T follicular helper cell (primary cell): ENCODE measurements at places on chromosomes 4 and X.

DNA sequence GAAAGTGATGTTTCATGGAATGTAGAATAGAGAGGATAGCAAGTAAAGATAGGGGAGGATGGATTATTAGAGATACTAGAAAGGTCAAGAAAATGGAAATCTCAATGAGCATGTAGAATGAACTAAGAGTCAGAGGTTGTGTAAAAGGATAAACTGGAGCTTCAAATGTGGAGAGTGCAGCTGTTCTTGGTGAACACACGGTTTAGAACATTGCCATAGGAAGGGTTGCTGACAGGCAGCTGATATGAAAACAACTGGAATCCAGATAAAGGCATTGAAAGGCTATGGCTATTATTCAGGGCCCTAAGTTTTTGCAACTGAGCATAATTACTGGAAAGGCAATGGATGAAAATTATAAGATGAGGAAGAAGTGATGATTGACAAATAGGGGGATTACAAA, 239.6 kb upstream of the VEGFC start:
- no peak for DNase-seq

DNA sequence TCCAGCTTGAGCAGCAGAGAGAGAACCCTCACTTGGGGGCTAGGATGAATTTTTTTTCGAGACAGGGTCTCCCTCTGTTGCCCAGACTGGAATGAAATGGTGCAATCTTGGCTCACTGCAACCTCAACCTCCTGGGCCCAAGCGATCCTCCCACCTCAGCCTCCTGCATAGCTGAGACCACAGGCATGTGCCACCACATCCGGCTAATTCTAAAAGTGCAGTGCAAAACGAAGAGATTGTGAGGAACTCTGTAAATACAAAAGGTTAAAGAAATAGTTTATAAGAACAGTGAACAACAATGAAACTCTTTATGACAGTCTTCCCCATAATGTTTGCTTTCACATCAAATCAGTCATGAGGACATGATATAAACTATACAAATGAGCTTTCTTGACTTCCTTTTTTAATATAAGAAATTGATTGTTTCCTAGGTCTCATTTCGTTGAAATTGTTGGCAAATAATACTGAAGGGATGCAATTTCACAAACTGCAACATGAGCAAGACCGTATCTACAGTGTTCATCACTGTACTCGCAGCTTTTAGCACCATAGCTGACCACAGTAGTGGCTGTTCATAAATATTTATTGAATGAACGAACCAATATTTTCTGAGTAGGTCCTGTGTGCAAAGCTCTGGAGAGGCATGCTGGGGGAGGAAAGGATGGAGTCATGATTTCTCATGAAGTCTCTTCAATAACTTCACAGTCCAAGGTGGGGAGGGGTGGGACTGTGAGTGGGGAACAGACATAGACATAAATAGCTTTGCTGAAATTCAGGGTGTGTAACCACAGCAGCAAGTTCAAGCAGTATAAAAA, 116.1 kb downstream of the SHROOM3 start:
- no peak for DNase-seq

- no peak for DNase-seq
Observed at GRCh38 chrX:153957224-153957623, 12.8 kb upstream of the RENBP start.

DNA sequence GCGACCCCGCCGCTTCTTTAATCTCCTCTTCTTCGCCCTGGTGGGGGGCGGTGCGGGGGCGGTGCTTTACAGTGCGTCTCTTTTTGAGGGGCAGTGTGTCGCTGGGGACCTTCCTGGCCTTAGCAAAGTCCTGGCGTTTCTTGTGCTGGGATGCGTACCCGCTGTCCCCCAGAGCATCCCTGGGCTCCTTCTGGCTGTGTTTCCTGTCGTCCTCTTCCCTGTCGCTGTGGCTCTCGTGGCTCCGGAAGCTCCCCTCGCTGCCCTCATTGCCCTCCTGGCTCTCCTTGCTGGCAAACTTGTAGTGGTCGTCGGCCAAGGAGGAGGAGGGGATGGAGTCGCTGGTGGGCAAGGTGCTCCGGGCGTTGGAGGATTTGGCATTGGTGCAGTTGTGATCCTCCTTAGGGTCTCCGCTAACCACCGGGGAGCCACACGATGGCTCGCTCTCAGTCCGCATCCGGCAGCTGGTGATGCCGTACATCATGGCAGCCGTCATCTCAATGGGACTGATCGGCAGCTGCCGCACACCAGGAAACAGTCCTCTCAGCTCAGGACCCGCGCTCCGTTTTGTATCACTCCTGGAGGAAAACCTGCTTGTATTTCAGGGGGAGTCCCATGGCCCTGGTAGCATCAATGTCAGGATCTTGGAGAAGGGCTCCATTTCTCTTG, 30.4 kb upstream of the TMSB15A start:
- no peak for DNase-seq

DNA sequence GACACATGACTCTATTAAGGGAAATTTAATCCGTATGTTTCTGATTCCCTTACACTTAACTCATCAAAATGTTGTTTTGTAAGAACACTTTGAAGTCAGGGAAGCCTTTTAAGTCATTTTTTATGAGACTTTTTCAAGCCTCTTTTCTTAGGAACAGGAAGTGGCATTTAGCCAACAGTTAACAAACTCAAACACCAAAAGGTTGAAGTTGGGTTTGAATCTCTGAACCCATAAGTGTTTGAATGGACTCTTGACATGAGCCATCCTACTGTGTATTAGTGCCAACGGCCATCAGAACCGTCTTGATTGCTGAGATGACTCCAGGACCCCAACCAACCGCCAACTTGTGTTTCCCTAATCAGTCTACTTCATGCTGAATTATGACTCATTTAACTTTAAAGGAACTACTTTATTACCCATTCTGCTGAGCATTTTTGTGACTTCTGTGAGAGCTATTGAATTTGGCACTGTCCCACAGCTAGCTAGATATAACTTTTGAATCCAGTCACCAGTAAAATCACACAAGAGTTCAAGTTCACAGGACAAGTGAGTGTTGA, 209.1 kb upstream of the FAT1 start:
- DNase-seq = no peak

GRCh38 chr4:161894493-161895167, 269.2 kb downstream of the FSTL5 start:
- no peak for DNase-seq
